ENCODE measurements at places on chromosomes 7 and 10.

DNA sequence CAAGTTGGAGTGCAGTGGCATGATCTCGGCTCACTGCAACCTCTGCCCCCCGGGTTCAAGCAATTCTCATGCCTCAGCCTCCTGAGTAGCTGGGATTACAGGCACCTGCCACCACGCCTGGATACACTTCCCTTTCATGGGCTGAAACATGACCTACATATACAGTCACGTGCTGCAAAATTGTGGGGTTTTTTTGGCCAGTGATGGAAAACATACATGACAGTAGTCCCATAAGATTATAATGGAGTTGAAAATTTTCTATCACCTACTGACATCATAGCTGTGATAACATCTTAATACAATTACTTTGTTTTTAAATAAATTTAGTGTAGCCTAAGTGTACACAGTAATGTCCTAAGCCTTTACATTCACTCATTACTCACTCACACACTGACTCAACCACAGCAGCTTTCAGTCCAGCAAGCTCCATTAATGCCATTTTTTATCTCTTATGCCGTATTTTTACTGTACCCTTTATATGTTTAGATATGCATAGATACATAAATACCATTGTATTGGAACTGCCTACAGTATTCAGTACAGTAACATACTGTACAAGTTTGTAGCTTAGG, 79.9 kb upstream of the TMEM196 start:
- DNase-seq, result peak; percentile 35

DNA sequence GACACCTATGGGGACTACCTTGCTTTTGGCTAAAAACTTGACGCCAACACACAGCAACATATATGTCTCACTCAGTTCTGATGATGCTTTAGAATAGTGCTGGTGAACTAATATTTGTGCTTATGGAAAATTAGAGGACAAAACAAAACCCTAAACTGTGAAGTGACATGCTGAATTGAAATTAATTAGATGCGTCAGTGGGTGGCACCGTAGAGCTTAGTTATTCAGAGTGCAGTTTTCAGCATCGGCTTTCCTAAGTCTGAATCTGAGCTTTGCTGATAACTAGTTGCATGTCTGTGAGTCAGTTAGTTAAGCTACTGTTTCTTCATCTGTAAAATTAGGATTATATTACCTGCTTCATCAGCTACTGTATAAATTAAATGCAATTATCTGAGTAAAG, 245.0 kb upstream of the SORCS1 start:
- peak; percentile 62 for DNase-seq

DNA sequence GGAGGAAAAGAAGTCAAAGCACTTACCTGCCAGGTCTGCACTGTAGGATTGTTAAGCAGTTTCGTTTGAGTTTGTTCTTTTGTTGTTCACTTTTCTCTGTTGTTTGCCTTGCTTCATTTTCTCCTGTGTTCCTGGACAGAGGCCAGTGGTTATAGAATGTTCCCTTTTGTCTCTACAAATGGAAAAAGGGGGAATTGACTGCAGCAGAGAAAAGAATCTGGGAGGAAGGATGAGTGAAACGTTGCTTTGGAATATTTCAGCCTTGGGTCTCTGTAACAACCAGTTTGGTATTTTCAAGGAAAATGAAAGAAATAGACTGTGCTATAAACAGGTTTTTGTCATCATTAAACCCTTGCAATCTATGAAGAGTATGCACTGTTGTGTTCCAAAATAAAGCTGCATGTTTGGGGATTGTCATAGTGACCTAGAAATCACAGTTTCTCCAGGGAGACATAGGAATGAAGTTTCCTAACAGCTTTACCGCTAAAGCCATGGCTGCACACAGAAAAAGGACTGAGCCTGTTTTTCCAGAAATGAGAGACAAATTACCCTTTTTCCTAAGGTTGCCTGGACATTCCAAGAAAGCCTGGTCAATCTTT, 60.8 kb upstream of the HABP2 start:
- no peak for DNase-seq

- DNase-seq, result no peak
Observed at GRCh38 chr10:109947111-109947920, 24.0 kb upstream of the XPNPEP1 start.

GRCh38 chr7:105269397-105269796, 119.3 kb downstream of the SRPK2 start:
- no peak for DNase-seq

- peak; percentile 78 for DNase-seq
Observed at GRCh38 chr7:140230861-140231770, 54.3 kb upstream of the KDM7A start.

GRCh38 chr7:127066974-127067373, 185.8 kb downstream of the GRM8 start:
- DNase-seq, result no peak

GRCh38 chr7:53119514-53119941, 84.1 kb downstream of the POM121L12 start:
- DNase-seq, result no peak

DNA sequence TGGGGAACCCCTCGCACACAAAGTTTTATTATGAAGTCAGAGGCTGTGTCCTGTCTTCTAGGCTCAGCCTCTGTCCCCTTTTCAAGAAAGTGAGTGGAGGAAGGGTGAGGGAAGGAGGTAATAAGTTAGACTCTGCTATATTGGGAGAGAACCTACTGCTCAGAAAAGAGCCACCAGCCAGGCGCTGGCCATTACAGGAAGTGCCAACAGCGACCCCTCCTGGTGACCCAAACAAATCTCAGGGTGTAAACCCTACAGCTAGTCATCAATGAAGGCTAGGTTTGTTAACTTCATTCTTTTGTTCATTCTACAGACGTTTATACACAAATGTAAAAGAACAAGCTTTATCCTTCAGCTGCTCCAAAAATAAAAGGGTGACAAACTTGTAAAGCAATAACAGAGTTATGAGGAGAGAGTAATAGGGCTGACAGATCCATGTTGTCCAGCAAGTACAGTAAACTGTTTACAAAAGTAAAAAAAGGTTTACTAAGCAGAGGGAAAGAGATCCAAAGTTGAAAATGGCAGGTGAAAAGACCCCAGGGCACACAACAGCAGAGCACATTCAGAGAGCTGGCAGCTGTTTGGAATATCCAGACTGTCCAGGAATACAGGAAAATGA, 82.7 kb downstream of the FAM204A start:
- peak; percentile 63 for DNase-seq

DNA sequence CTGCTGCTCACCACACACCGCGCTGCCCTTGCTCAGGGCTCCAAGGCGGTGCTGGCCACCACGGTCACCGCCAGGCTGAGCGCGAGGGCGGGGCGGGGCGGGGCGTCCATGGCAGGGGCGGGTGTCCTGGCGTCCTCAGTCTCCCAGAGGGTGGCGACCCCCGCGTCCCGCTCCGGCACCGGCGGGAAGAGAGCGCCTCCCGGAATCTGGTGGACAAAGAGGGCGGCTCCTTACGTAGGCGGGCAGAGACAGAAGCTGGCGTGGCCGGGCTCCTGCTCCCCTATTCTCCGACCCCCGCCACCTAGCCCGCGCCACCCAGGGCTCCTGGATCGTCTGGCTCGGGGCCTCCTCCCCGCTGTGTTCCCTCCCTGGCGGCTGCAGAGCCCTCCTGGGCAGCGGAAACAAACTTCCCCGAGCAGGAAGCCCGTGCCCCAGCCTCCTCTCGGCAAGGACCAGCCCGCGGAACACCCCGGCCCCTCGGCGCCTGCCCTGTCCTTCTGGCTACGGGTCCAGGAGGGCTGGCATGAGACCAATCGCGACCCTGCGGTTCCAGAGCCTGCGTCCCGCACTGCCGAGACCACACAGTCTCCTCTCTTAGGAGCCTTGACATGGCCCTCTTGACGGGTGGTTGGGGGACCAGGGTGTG, 133.8 kb upstream of the ZNF92 start:
- no peak for DNase-seq

DNA sequence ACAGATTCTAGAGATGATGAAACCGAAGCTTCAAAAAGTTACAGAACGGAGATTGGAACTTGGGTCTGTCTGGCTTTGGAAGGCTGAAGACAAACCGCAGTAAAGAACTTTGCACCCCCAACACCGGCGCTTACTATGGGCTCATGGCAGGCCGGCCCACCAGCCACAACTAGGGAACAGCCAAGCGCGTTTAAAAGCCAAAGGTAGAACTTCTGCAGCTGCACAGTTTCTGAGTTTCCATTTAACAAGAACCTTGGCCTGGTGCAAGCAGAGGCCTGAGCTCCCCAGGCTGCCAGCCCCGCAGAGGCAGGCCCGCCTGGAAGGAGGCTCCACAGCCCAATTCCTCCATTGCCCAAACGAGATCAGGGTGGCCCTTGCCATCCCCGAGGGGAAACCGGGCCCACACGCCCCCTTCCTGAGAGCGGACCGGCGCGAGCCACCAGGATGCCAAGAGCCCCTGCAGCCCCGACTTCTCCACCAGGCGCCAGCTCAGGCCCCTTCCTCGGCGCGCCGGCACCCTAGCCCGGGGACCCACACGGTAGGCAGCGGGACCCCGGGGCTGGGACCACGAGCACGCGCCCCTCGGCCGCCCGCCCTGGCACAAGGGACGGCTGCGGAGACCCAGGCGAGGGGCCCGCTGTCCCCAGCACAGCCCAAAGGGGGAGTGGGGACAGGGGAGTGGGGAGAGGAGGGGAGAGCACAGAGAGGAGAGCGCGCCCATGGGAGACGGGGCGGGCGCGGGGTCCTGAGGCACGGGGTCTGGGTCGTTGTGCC, 566 bp downstream of the MAD1L1 start:
- no peak for DNase-seq

- DNase-seq, result no peak
Observed at GRCh38 chr7:5452937-5453540, 29.4 kb upstream of the TNRC18 start.

DNA sequence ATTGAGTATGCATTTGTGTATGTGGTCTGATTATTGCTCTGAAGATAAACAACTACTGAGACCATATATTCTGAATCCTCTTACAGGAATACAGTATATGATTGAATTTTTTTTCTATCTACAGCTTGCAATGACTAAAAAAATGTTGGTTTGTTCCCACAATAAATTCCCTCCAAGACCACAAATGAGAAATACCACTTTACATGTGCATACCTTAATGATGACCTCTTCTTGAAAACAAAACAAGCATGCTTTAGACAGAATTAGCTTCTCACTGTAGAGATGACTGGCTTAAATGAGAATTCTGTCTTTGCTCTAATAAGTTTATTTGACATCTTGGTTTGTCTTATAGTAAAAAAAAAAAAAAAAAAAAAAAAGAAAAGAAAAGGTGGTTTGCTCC, 241.5 kb downstream of the PCDH15 start:
- DNase-seq, result peak; percentile 4

GRCh38 chr7:13989126-13989948, at the start of gene ETV1:
TSS of gene ETV1 (minus strand) at chr7:13989666. CDS start at chr7:13989052, 614 bp downstream.
- peak; percentile 52 for DNase-seq

- DNase-seq, result no peak
Observed at GRCh38 chr7:89133357-89133756, 337.8 kb upstream of the TEX47 start.

DNA sequence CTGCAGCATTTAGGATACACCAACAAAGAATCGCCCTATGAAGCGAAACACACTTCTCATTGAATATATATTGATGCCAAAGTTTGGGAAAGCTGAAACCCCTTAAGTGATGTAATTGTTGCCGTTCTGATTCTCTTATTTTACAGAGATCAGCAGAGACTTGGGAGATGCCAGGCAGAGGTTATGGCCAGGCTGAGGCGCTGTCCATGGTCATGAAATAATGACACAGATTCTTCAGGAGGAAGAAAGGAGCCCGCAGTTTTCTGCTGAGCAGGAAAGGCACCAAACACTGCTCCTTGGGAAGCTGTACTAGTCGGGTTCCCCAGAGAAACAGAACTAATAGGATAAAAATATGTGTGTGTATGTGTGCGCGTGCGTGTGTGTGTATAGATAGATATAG, 566.0 kb downstream of the CALN1 start:
- DNase-seq, result no peak

DNA sequence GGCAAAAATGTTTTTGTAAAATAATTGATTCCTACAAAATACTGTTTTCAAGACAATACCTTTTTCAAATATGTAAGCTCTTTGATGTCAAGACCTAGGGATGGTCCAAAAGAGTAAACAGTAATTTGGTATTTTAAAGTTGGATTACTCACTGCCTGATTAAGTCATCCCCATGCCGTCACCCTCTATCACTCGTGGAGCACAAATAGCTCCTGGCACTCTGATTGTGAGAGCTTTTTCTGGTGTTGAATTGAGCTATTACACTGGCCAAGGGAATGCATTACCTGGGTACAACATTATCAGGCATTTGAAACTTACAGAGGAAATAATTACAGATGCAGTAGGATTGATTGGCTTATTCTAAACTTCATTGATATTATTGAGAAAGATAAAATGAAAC, 231.9 kb upstream of the GRM3 start:
- DNase-seq, result peak; percentile 24

Measured in epithelial cell of esophagus (primary cell).